ENCODE measurements at places on chromosomes 6 and 20.

- no peak for DNase-seq
Measured at GRCh38 chr6:23618366-23618765, 507.6 kb upstream of the NRSN1 start.

- DNase-seq: no peak
Measured at GRCh38 chr20:52975029-52975732, 3.0 kb downstream of the TSHZ2 start.

DNA sequence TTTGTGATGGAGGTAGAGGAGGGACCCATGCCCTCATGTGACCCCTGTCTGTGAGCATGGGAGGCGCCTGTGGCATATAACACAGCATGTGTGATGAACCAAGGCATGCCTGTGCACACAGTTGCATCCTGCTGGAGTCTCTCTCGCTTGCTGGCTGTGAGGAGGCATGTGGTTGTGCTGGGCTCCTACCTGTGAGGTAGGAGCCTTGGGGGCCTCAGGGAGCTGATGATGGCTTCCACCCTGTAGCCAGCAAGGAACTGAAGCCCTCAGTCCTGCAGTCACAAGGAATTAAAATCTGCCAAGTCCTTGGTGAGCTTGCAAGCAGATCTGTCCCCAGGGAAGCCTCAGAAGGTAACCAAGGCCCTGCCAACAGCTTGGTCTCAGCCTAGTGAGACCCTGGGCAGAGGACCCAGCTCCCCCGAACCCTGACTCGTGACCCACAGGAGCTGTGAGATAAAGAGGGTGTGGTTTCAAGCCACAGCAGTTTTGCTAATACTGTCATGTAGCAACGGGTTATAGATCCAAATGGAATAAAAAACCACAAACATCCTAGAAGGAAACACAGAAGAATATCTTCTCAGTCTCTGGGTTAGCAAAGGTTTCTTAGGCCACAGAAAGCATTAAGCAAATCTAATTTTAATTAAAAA lies 145.7 kb downstream of the WDR27 start:
- peak; percentile 28 for DNase-seq

GRCh38 chr6:137271245-137272183 lies 52.3 kb upstream of the IFNGR1 start:
- DNase-seq: peak; percentile 80

- DNase-seq: no peak
Measured at GRCh38 chr6:160167604-160168399, 46.2 kb downstream of the SLC22A1 start.

DNA sequence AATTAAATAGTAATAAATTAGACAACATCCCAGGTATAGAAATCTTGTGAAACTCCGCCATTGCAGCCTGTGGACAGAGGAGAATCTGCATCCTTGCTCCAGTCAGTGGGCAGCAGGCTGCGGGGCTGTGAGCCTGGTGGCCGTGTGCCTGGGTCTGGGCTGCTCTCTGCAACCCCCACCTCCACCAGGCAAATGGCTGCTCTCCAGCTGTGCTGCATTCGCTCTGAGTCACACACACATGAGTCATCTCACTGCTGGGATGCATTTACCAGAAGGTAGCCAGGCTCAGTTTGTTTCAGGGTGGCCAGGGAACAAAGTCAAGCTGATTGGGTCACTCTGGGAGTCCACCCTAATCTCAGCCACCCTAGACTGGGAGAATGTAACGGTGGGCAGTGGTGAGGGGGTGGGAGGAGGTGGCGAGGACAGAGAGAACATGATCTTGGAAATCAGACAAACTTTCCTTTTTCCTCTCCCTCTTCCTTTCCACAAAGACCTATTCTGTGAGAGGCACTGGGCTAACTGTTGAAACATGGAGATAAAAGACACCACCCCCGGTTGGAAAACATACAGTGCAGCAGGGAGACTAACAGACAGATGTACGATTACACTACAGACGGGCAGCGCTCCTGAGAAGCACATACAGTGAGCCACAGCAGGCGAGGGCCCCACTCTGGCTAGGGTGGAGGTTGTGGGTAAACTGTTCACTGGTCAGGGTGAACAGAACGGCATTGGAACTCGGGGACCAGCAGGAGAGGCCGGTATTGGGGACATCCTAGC lies 59.2 kb downstream of the TRAM2 start:
- DNase-seq: peak; percentile 80

- no peak for DNase-seq
Measured at GRCh38 chr6:30127238-30128093, 8.5 kb upstream of the TRIM40 start.

DNA sequence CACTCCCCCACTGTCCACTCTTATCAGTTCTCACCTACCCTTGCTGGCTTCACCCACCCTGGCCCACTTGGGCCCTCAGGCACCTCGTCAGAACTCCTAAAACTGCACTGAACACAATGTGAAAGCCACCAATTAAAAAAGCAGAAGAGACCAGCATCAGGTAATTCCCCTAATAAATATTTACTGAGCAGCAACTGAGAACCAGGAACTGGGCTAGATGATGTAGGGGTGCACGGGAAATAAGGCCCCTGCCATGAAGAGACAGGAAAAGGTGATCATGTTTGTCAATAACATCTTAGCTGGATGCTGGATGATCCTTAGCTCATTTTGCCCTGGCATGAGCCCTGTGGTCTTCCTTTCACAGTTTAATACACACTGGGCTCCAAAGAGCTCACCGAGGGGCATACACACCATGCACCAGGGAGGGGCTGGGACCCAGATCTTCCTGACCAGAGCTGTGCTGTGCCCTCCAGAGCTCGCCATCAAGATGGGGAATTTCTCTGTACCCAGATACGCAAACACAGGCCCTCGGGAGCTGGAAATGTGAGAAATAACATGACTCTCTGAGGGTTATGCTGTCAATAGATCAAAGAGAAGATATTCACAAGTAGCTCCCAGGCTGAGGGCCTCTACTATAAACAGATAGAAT lies 113.6 kb upstream of the SLC22A16 start:
- no peak for DNase-seq

- DNase-seq: no peak
Measured at GRCh38 chr6:157326979-157327378, 3.7 kb upstream of the TMEM242 start.

DNA sequence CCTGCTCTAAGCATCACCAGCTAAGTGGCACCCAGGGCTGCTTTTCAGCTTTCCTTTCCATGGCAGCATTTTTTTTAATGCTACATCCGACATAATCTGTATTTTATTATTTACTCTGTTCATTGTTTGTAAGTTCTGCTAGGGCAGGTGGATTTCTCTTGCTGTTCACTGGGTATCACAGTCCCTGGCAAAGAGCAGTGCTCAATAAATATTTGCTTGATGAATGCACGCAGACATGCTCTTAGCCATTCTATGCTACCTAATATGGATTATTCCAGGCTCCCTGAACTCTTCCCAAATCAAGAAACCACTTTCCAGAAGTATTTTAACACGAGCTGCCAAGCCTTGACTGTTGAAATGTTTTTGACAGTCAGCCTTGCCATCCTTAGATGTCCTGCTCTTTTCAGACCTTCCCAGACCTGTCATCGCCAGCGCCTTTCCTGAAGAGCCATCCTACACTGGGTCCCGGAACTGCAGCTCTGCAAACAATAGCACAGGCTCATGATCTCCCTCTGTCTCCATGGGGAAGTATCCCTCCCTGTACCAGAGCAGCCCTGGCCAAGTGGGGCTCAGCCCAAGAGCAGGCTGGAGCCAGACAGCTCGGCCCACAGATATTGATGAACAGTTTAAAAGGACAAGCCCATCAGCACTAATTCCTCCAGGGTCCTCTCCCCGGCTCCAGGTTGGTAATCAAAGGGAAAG lies 136.5 kb upstream of the CDH4 start:
- no peak for DNase-seq

DNA sequence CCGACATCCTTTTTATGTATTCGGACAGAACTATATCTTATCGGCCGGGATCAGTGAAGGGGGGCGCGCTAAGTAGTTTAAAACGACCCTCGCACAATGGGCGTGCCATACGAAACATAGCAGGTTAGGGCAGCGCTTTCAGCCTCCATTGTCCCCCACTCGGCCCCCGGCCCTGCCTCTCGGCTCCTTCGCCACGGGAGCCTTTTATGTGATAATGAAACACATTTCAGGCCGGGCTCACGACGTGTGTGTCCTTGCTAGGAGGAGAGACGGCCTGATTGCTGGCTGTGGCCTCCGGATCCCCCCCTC lies 5.3 kb downstream of the FOXA2 start:
- DNase-seq: no peak

GRCh38 chr6:89745096-89745495 lies 74.5 kb downstream of the MDN1 start:
- DNase-seq: no peak

DNA sequence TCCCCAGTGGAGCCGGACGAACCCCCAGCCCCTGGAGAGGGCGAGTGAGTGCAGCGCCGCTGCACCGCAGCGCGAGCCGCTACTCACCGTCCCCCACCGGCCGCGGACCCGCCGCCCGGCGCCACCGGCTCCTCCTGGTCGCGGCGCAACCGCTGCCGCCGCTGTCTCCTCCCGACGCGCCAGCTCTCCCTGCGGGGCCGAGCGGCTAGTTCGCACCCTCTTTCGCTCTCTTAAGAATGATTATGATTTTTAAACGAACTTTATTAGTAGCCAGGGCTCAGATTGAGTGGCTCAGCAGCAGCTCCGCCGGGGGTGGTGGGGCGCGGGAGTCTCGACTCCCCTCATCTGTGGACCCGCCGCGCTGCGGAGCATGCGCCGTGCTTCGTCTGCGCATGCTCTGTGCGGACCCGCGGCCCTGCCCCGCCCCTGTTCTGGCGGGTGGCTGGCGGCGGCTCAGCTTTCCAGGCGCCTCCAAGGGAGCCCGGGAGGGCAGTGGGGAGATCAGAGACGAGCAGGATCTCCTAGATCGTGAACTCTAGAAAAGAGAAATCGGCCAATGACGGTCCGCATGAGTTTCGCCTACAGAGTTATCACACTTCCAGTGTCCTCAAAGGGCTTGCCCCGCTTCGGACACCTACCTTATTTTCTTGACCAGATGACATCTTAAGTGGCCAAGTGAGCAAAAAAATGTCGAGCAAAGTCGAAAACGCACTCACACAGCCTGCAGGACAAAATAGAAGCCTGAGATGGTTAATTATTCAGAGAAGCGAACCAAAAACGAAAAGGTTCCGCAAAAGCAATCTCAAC lies at the start of gene RAB23:
Gene RAB23 (minus strand): TSS at position 372 of the 807 bp plus-strand sequence. CDS start 11,927 bp downstream, outside the sequence.
- peak; percentile 92 for DNase-seq

DNA sequence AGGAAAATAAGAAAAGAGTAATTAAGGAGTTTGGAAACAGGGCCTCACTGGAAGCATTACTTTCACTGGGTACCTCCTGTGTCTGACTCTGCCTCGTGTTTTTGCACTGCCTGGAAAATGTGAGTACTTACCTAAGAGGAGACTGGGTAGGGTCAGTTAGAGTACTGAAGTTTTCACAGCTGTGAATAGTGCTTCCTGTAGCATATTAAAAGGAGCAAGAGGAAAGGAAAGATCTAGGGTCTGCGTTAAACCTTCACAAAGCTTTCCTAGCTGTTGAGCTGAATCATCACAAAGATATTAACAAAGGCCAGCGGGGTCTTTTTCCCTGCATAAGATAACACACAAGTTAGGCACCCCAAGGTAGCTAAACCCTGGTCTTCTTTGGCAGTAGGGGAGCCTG lies 82.3 kb downstream of the MLIP start:
- DNase-seq: no peak

GRCh38 chr6:140923048-140923447 lies 1209.7 kb upstream of the GJE1 start:
- no peak for DNase-seq

DNA sequence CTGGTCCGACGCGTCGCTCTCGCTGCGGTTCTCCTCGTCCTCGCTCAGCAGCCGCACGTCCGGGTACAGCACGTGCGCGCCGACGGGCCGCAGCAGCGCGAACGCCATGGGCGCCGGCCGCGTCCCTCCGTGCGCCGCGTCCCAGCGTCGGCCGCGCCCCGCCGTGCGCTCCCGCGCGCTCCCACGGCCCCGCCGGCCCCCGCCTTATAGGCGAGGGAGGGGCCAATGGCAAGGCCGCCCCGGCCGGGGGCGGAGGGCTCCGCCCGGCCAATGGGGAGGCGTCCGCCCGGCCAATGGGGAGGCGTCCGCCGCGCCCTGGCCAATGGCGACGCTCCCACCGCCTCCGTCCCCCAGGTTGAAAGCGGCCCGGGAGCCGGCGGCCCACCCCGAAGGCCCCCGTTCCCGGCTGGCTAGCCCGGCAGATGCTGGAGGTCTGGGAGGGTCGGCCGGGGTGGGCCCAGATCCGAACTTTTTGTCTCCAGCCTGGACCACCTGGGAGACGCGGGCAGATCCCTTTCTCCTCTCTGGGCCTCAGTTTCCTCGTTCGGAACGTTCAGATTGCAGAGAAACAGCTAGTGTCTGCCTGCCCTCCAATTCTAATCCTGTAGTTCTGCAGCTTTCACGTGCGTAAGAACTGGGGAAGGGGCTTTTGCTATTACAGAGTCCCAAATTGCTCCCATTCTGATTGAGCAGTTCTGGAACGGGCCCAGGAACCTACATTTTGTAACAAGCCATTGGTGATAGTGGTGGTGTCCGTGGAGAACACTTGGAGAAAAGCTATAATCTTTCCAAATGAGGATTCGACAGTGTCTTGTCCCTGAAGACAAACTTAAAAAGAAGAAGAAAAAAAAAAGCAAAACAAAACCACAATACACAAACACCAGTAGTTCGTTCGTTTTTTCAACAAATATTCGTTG lies at the start of gene TCF15:
Gene TCF15 (minus strand): TSS at position 180 of the 917 bp plus-strand sequence. CDS start 72 bp downstream, at position 108.
- peak; percentile 84 for DNase-seq

DNA sequence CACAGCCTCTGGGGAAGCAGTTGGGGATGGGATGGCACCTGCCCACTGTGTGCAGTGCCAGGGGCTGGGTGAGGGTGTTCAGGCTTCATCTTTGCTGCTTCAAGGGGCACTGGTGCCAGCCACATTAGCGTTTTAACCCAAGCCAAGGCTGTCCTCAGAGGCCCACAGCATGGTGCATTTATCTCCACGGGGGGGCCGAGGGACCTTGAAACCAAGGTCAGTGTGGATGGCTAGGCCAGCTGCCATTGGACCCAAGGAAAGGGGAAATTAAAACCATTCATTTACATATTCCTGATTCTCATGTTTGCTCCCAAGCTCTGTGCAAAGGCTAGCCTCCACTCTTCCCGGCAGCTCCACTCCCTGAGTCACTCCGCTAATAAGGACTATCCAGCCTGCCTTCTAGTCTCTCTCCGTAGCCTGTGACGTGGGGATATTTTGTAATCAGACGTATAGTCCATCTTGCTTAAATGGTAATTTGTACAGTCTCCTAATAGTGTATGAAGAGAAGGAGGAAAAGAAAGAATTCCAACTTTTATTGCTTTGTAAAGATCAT lies 197.1 kb downstream of the CDH4 start:
- no peak for DNase-seq

DNA sequence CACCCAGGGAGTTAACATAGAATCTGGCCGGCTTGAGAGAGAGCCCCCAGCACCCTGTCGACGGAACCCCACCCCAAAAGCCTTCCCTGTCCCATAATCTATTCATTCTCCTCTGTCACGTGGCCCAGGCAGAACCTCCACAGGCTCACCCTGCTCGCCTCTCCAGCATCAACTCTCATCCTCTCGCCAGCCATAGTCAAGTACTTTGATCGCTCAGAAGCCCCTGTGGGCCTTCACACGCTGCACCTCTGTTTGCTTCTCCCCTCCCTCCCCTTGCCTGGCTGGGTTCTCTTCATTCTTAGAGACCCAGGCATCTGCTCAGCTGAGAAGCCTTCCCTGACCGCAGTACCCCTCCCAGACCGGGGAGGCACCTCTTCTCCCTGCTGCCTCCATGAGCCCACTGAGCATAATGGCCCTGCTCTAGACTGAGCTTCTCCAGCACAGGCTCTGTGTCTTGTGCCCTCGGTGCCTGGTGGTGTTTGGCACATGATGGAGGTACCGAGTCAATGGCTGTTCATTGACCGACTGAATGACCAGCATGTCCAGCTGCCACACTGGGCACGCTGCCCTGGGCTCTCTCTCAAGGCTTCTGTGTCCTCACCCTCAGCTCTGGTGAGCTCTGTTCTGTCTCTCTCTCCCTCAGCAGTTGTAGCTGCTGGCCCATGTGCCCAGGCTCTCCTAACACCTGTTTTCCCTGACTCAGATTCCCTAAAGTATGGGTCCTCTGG lies 33.7 kb downstream of the PKIG start:
- no peak for DNase-seq

Data from OCI-M1 (cell line).